ENCODE measurements at places on chromosomes 4 and X. TPM values are rescaled to one million over a fixed set of nuclear protein-coding genes. Genes with fewer than 3 reads are reported as not detected.

Gene ZNF81
- 2.1 TPM for polyA plus RNA-seq

Gene TCEANC
- 0.53 TPM for polyA plus RNA-seq

Gene NAA10
- 172 TPM for polyA plus RNA-seq

Gene CFAP299
- 1.0 TPM for polyA plus RNA-seq

Gene SLITRK4
- polyA plus RNA-seq = not detected

Gene SLC10A4
- not detected for polyA plus RNA-seq

Gene FHIP1A
- polyA plus RNA-seq = 0.02 TPM

GRCh38 chr4:109548655-109549054 is 11.4 kb upstream of the MCUB start:
- H3K4me3 ChIP-seq = no peak overlapping the region
- H3K27me3 ChIP-seq = no peaks in the 10 kb centered on the region
- H3K27ac ChIP-seq = no peak overlapping the region
- H3K4me1 ChIP-seq = peaks cover 2% of the 10 kb centered on the region

GRCh38 chr4:48296365-48296764 is 26.7 kb upstream of the TEC start:
- H3K4me1 ChIP-seq = peaks cover 5% of the 10 kb centered on the region
- no peaks in the 10 kb centered on the region for H3K27me3 ChIP-seq
- no peak overlapping the region for H3K27ac ChIP-seq
- H3K4me3 ChIP-seq = no peak overlapping the region
- peak; percentile 21 for DNase-seq
- H3K36me3 ChIP-seq = no peaks in the 10 kb centered on the region

DNA sequence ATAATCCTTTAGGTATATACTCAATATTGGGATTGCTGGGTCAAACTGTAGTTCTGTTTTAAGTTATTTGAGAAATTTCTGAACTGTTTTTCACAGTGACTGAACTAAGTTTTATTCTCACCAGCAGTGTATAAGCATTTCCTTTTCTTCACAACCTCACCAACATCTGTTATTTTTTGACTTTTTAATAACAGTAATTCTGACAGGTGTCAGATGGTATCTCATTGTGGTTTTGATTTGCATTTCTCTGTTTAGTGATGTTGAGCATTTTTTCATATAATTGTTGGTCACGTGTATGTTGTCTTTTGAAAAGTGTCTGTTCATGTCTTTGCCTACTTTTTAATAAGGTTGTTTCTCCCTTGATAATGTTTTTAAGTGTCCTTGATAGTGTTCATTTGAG is 112.6 kb downstream of the LINC00632 start:
- H3K27ac ChIP-seq = no peak overlapping the region
- no peaks in the 10 kb centered on the region for H3K4me1 ChIP-seq
- H3K27me3 ChIP-seq = no peaks in the 10 kb centered on the region
- H3K36me3 ChIP-seq = no peaks in the 10 kb centered on the region
- DNase-seq = no peak
- no peak overlapping the region for H3K4me3 ChIP-seq

GRCh38 chr4:31647786-31648185 is 927.6 kb downstream of the PCDH7 start:
- no peaks in the 10 kb centered on the region for H3K4me1 ChIP-seq
- no peak overlapping the region for H3K4me3 ChIP-seq
- H3K27ac ChIP-seq = no peak overlapping the region
- DNase-seq = no peak

DNA sequence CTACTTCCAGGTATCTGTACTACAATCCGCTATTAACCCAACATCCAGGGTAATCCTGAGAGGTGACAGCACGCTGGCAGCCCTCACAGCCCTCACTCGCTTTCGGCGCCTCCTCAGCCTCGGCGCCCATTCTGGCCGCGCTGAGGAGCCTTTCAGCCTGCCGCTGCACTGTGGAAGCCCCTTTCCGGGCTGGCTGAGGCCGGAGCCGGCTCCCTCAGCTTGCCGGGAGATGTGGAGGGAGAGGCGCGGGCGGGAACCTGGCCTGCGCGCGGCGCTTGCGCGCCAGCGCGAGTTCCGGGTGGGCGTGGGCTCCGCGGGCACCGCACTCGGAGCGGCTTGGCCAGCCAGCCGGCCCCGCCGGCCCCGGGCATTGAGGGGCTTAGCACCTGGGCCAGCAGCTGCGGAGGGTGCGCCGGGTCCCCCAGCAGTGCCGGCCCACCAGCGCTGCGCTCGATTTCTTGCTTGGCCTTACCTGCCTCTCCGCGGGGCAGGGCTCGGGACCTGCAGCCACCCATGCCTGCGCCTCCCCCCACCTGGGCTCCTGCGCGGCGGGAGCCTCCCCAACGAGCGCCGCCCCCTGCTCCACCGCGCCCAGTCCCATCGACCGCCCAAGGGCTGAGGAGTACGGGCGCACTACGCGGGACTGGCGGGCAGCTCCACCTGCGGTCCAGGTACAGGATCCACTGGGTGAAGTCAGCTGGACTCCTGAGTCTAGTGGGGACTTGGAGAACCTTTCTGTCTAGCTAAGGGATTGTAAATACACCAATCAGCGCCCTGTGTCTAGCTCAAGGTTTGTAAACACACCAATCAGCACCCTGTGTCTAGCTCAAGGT is 87.3 kb downstream of the PRSS12 start:
- peak overlapping the region; percentile 53 for H3K4me3 ChIP-seq
- H3K27ac ChIP-seq = no peak overlapping the region
- H3K4me1 ChIP-seq = no peaks in the 10 kb centered on the region
- H3K27me3 ChIP-seq = no peaks in the 10 kb centered on the region
- no peak for DNase-seq

GRCh38 chrX:104270916-104271512 is 16.3 kb upstream of the ESX1 start:
- H3K36me3 ChIP-seq = no peaks in the 10 kb centered on the region
- no peak overlapping the region for H3K27ac ChIP-seq
- no peaks in the 10 kb centered on the region for H3K4me1 ChIP-seq
- DNase-seq = peak; percentile 22
- peak overlapping the region; percentile 29 for H3K4me3 ChIP-seq

GRCh38 chrX:6885396-6885795 is 262.1 kb upstream of the STS start:
- no peak for DNase-seq
- no peak overlapping the region for H3K4me3 ChIP-seq
- no peaks in the 10 kb centered on the region for H3K4me1 ChIP-seq
- no peaks in the 10 kb centered on the region for H3K36me3 ChIP-seq

DNA sequence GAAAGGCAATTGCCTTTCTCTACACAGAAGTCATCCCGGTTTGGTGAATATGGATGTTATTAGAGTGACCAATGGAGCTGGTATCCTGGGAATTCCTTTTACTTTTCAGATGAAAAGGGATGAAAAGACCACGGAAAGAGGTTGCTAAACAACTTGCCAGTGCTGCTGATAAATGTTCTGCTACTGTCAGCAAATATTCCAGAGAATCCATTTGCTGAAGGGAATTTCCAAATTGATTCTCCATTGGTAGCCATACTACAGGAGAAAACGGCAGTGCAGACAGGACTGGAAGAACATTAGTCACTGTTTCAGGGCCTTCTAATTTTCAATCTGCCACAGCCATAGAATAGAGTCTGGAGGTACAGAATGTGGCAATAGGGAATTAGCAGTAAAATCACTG is 451.5 kb downstream of the PCDH11X start:
- H3K36me3 ChIP-seq = no peaks in the 10 kb centered on the region
- no peak for DNase-seq
- H3K27ac ChIP-seq = no peak overlapping the region
- no peak overlapping the region for H3K4me3 ChIP-seq

DNA sequence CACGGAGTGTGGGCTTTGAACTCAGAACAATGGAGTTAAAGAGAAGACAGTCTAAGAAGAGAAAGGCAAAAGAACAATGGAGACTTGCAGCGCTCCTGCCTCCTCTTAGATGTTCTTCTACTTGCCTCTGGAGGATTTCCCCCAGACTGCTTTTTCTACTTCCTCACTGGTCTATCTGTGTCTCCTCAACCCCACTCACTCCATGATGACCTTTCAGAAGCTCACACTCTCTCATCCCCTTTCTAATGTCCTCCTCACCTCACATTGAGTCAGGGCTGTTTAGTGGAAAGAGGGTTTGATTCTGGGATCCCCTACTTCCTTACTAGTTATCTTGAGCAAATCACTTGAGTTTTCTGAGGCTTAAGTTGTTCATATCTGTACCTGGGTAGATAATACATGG is 12.2 kb upstream of the HERC6 start:
- no peaks in the 10 kb centered on the region for H3K36me3 ChIP-seq
- H3K4me3 ChIP-seq = no peak overlapping the region
- H3K27me3 ChIP-seq = peaks cover 4% of the 10 kb centered on the region
- no peak for DNase-seq
- H3K27ac ChIP-seq = no peak overlapping the region

DNA sequence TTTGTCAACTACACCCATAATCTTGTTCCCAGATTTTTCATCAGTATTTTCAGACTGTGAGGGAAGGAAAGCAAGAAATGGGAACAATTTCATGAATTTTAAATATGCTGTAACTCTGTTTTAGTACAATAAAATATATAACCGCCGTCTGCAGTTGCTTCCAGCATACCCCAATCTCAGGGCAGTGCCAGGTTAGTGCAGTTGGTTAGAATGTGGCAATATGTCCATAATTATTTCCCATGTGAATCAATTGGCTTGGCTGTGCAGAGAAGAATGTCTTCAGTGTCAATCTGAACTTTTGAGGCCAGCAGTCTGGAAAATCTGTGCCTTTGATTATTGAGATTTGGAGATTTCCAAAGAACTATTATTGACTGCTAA is 5.0 kb upstream of the MMAA start:
- H3K27me3 ChIP-seq = 0 out of 2 replicates have a peak, but pooled peaks cover 2% of the 10 kb centered on the region
- DNase-seq = no peak

DNA sequence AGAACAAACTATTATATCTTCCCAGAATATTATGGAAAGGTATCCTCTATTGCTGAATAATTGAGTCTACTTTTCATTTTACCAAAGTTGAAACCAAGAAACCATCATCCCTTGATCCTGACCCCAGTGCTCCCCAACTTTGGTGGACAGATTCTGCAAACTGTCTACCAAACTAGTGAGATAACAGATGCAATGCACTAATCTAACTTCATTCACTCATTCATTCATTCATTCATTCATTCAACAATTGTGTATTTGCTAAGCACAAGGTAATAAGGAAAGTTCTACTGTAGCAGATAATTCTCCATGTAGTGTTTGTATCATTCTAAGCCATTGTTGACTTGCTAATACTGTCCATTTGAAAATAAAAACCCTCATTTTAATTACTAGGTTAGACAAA is 150.6 kb downstream of the UNC5C start:
- no peak overlapping the region for H3K4me3 ChIP-seq
- H3K36me3 ChIP-seq = no peaks in the 10 kb centered on the region
- H3K27ac ChIP-seq = no peak overlapping the region
- no peaks in the 10 kb centered on the region for H3K4me1 ChIP-seq
- no peak for DNase-seq

- H3K36me3 ChIP-seq = no peaks in the 10 kb centered on the region
- H3K27me3 ChIP-seq = no peaks in the 10 kb centered on the region
- peaks cover 26% of the 10 kb centered on the region for H3K4me1 ChIP-seq
- H3K4me3 ChIP-seq = no peak overlapping the region
Measured at GRCh38 chr4:57061395-57061794, 48.8 kb downstream of the IGFBP7 start.

GRCh38 chr4:180052629-180053028 is 2190.6 kb upstream of the TENM3 start:
- H3K36me3 ChIP-seq = no peaks in the 10 kb centered on the region
- H3K4me1 ChIP-seq = no peaks in the 10 kb centered on the region
- H3K4me3 ChIP-seq = no peak overlapping the region
- H3K27me3 ChIP-seq = peaks cover 6% of the 10 kb centered on the region
- DNase-seq = no peak

- H3K4me1 ChIP-seq = no peaks in the 10 kb centered on the region
- no peaks in the 10 kb centered on the region for H3K27me3 ChIP-seq
- H3K27ac ChIP-seq = no peak overlapping the region
Measured at GRCh38 chr4:19329631-19330030, 922.1 kb upstream of the SLIT2 start.

GRCh38 chr4:83610729-83611128 is 74.8 kb downstream of the GPAT3 start:
- H3K36me3 ChIP-seq = no peaks in the 10 kb centered on the region
- no peaks in the 10 kb centered on the region for H3K4me1 ChIP-seq
- no peak overlapping the region for H3K4me3 ChIP-seq

DNA sequence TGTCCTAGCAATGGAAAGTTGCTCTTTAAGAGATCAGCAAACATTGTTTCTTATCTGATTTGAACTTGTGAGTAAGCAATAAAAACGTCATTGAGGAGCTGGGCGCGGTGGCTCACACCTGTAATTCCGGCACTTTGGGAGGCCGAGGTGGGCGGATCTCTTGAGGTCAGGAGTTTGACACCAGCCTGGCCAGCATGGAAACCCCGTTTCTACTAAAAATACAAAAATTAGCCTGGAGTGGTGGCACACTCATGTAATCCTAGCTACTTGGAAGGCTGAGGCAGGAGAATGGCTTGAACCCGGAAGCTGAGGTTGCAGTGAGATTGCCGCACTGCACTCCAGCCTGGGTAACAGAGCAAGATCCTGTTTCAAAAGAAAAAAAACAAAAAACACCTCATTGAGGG is 11.2 kb upstream of the PLAC8 start:
- no peaks in the 10 kb centered on the region for H3K36me3 ChIP-seq
- H3K27me3 ChIP-seq = no peaks in the 10 kb centered on the region
- no peak overlapping the region for H3K4me3 ChIP-seq
- H3K27ac ChIP-seq = no peak overlapping the region
- peaks cover 2% of the 10 kb centered on the region for H3K4me1 ChIP-seq
